CD4-positive, alpha-beta T cell treated with Interleukin-12 subunit alpha and Interleukin-12 subunit beta, for 1 hour (primary cell): ENCODE measurements at places on chromosomes 3 and 15.

GRCh38 chr15:79168922-79169456, 78.4 kb upstream of the RASGRF1 start:
- no peak for DNase-seq

DNA sequence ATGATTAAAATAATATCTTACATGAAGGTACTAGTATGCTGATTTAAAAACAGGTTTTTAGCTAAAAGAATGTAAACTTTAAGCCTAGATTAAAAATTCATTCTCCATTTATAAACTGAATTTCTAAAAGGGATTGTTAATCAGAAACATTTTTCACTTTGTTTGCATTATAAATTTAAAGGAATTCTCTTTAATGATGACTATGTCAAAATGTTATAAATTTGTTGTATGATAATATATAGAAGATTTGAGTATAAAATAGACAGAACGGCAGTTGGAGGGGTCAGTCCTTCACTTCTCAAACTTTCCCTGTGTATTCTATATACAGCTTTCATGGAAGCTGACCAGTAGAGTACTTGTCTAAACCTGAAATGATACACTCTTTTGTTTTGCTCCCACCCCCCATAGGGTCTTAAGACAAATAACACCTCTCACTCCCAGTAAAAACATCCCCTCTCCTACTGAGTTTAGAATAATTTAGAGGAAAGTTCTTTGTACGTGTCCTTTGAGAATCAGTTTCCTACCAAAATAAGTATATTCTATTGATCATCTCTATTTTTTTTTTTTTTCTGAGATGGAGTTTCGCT, 64.9 kb upstream of the PYGO1 start:
- no peak for DNase-seq

DNA sequence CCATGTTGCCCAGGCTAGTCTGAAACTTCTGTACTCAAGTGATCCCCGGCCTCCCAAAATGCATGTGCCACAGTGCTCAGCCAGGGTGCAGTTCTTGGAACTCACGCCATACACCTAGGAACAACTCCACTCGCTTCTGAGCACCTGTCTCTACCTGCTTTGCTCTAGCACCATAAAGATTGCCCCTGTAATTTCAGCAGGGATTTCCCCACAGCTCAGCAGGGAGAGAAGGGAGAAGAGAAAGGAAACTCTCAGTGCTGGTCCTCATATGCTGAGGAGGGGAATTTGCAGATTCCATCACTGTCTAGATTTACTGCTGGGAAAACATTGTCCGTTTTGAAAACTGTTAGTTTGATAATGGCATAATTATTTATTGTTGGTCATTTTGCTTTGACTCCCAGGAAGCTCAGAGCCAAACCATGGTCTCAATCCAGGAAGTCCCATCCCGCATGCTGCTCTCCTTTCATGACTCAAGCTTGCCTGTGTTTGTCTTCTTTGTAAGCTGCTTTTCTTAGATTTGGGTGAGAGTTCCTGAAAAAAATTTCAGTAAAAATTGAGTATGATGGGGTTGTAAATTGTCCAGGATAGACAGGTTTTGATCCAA, 24.2 kb downstream of the TRIM71 start:
- no peak for DNase-seq

GRCh38 chr3:87873136-87873535, 185.7 kb downstream of the CGGBP1 start:
- DNase-seq: no peak

- DNase-seq: no peak
Measured at GRCh38 chr15:92009162-92009561, 155.7 kb downstream of the SLCO3A1 start.
